AG10803 (cell line): ENCODE measurements at places on chromosomes 16 and 17.

- DNase-seq = peak; percentile 34
Measured at GRCh38 chr17:48997827-48998586, 822 bp downstream of the IGF2BP1 start.

GRCh38 chr17:73571511-73572130, 72.6 kb downstream of the SDK2 start:
- DNase-seq = no peak

- no peak for DNase-seq
Measured at GRCh38 chr17:72476575-72476986, 355.8 kb downstream of the SOX9 start.

DNA sequence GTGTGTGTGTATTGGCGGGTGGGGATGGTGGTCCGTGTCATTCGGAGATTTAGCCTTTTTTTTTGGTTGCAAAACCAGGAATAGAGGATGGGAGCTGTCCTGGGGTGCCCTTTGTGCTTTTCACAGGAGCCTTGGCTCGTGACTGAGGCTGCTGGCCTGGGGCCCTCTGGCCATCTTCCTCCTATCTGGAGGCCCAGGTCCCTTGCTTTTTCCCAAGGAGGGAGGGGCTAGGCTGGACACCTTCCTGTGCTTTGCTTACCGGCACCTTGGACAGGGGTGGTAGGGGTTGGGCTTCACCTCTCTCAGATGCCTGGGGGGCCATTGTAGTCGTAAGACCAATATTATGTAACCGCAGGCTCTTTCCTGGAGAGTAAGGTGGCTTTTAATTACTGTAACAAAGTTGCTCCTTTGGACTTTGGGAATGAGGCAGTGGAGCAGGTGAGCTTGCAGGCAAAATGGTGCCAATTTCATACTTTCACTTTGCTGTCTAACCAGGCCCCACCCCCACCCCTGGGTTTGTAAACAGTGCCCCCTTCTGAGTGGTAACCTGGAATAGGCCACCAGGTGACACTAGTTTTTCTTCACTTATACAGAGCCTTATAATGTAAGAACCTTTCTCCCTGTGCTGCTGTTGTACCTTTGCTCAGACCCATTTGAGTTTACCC, 1.2 kb downstream of the DYNLL2 start:
- DNase-seq = peak; percentile 7

GRCh38 chr16:24146518-24146917, 109.6 kb upstream of the CACNG3 start:
- no peak for DNase-seq

DNA sequence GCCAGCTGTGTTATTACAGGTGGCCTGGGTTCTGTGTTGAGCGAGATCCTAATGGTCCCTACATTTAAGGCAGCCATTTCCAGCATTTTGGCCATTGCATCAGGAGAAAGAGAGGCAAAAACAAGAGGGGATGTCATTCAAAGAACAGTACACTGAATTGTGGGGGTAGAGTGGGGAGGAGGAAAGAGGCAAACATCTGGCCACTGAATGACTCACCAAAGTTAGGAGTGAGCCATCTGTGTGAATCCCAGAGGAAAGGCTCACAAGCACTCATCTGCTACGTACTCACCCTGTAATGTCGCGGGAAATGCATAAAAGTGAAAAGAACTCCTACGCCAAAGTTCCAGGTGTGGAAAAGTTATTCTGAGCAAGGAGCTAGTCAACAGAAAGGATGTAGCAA, 16.7 kb downstream of the KRABD2 start:
- DNase-seq = peak; percentile 84

- DNase-seq = no peak
Measured at GRCh38 chr16:78961464-78961863, 639.1 kb downstream of the MAF start.

- no peak for DNase-seq
Measured at GRCh38 chr17:50551433-50551815, 4.5 kb downstream of the SPATA20 start.

DNA sequence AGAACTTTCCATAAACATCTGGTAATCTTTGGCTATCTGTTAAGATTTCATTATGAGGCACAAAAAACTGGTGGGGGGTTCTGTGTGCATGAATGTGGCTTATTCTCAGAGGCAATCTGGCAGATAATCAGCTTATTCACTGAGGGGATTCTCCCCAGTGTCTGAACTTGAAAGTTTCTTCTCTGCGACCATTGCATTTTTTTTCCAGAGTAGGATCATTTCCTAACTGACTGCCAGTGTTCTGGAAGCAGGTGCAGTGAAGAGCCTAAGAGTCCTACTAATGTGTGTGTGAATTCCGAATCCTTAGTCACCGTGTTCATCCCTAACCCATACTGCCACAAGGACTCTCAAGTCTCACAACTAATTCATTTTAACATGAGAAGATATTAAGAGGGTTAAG, 64.9 kb upstream of the LRRC37A3 start:
- no peak for DNase-seq

GRCh38 chr16:54178478-54178976, 108.1 kb downstream of the IRX3 start:
- DNase-seq = no peak

- peak; percentile 27 for DNase-seq
Measured at GRCh38 chr17:50363217-50364060, 9.5 kb downstream of the MRPL27 start.

- peak; percentile 39 for DNase-seq
Measured at GRCh38 chr17:66422186-66422585, 119.8 kb downstream of the PRKCA start.

GRCh38 chr17:6094453-6094852, 24.3 kb downstream of the WSCD1 start:
- no peak for DNase-seq

- DNase-seq = peak; percentile 80
Measured at GRCh38 chr17:64615028-64615677, 47.0 kb downstream of the SMURF2 start.

DNA sequence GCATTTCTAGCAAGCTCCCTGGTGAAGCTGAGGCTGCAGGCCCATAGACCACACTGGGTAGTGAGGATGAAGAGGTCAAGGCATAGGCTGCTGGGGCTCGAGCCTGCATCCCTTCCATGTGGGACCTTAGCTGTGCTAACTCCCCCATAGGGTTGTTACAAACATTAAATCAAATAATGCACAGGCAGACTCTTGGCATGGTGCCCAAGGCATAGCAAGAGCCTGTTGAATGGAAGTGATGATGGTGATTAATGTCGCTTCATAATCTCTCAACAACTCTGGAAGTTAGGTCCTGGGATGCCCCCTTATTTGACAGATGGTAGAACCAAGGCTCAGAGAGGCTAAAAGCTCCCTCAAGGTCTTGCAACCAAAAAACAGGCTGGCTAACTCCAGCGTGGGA, 283.9 kb upstream of the EEF2KMT start:
- DNase-seq = no peak

DNA sequence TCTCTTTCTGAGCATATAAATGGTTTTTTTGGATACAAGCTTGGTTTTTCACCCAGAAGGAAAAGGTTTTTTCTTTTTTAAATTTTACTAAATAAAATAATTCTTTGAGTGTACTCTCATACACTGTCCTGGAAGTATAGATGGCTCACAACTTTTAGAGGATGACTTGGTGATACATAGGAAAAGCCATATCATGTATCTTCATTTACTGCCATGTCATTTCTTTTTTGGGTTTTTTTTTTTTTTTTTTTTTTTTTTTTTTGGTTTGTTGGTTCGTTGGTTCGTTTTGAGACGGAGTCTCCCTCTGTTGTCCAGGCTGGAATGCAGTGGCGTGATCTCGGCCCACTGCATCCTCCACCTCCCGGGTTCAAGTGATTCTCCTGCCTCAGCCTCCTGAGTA, 11.8 kb downstream of the OGFOD1 start:
- no peak for DNase-seq

- peak; percentile 30 for DNase-seq
Measured at GRCh38 chr16:27217256-27217655, 13.9 kb downstream of the KDM8 start.
